Fibroblast of villous mesenchyme (primary cell): ENCODE measurements at places on chromosomes 5 and 9. TPM values are rescaled to one million over a fixed set of nuclear protein-coding genes. Genes with fewer than 3 reads are reported as not detected.

- DNase-seq, result no peak
These were observed 185.8 kb upstream of the NREP start for GRCh38 chr5:111942661-111943401.

- peak; percentile 66 for DNase-seq
These were observed 802 bp downstream of the ITGA2 start for GRCh38 chr5:52989781-52990527.

GRCh38 chr5:124537107-124537506, 209.3 kb downstream of the ZNF608 start:
- DNase-seq, result no peak

- no peak for DNase-seq
These were observed 28.4 kb upstream of the ITGA1 start for GRCh38 chr5:52759331-52759730.

DNA sequence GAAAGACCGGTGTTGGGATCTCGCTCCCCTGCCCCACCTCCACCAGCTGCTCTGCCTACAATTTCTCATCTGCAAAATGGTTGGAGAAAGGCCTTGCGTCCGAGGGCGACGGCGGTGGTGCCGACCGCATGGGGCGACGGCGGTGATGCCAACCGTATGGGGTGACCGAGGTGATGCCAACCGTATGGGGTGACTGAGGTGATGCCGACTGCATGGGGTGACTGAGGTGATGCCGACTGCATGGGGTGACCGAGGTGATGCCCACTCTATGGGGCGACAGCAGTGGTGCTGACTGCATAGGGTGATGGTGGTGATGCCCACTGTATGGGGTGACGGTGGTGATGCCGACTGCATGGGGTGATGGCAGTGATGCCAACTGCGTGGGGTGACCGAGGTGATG, 171.0 kb downstream of the OLFM1 start:
- no peak for DNase-seq

- peak; percentile 56 for DNase-seq
These were observed 51.5 kb downstream of the MYO10 start for GRCh38 chr5:16884595-16884994.

GRCh38 chr5:172798422-172799215, 27.6 kb upstream of the DUSP1 start:
- DNase-seq, result peak; percentile 94

GRCh38 chr9:89563571-89564345, 41.1 kb upstream of the GADD45G start:
- DNase-seq, result no peak

DNA sequence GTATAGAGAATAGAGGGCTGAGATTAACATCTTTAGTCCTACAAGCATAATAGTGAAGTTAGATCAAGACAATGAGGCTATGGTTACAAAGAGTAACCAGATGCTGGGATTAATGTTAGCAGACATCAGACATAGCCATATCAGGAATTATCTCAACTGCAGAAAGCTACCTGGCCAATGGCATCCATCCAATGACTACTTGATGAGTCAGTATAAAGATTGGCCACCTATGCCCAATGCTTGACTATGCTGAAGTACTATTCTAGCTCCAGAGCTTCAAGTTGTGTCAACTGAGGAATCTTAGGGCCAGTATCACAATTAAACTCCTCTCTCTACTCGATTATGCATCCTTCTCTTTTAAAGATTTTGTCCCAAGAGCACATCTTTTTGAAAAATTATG, 541.4 kb downstream of the PRELID2 start:
- DNase-seq, result no peak

The CXCL14 gene
- not detected in 2 replicates for total RNA-seq

The TSSK1B gene
- total RNA-seq, result 0.43 and 0.64 TPM in 2 replicates

DNA sequence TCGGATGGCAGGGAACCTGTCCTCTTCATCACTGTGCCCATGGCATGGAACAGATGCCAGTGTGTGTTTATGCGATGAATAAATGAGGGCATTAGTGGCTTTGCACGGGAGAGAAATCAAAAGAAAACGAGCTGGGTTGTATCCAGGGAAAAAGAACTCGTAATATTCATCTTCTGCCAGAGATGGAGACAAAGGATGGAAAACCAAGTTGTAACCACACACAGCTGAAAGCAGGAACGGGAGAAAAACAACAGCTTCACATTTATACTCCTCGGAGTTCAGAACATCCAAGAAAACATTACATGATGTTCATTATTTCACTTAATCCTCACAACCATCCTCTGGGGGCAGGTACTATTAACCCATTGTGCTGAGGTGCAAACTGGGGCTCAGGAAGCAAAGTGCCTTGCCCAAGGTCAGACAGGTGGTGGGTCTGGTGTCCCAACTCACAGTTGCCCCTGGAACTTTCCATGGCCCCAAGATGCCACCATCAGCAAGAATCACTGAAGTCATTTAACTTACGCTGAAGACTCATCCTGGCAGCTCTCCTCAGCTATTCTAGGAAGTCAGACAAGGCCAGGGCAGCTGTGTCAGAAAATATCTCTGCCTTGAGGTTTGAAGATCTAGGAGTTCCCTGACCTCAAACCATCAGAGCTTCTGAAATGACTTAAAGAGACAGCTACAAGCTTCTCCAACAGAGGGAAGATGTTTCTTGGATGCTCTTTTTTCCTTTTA, 250.4 kb downstream of the NSG2 start:
- no peak for DNase-seq

DNA sequence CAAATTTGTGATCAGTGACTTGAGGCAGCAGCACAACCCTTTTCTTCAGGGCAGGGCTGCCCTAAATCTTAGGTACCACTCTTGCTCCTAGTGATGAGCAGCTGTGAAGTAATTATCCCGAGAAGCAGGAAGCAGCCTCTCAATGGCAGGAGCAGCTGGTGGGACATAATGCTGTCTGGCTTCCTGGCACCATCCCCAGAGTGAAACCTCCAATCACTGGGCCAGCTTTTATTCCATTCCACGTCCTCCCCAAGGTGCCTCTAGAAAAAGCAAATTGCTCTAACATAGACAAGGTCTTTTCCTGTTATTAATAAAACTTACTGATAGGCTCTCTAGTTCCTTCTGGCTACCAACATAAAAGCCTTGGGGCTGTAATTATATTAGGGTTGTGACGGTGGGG, 154.0 kb downstream of the FRMD3 start:
- DNase-seq, result no peak

- DNase-seq, result peak; percentile 67
These were observed at the start of gene SH3PXD2B for GRCh38 chr5:172454358-172455086. SH3PXD2B (minus strand) TSS chr5:172454525; CDS start chr5:172454352, 173 bp downstream.

DNA sequence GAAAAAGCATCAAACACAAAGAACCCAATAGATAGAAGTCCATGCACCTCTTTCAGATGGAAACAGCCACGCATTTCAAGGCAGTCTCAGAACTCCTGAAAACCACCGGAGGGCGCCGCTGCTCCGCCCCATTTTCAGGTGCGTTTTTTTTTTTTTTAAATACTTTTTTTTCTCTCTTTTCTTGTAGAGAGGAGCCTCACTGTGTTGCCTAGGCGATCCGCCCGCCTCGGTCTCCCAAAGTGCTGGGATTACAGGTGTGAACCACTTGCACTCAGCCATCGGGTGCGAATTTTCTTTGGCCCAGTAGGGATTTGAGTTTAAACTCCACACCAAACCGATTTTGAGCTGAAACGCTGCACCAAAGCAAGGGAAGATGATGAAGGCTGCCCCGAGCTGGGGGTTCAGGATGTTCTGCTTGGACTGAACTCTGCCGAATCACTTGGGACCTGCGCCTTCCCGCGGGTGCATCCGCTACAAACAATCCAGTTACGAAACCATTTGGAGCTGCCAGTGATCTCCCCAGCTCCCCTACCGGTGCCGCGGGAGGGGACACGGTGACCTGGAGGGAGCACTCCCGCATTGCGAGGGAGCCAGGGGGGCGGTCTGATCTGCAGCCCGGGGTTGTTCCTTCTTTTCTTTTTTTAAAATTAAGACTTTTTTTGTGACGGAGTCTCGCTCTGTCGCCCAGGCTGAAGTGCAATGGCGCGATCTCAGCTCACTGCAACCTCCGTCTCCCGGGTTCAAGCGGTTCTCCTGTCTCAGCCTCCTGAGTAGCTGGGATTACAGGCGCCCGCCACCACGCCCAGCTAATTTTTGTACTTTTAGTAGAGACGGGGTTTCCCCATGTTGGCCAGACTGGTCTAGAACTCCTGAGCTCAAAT, 1.4 kb downstream of the PTGR1 start:
- peak; percentile 78 for DNase-seq

The CD180 gene
- not detected in 2 replicates for total RNA-seq

DNA sequence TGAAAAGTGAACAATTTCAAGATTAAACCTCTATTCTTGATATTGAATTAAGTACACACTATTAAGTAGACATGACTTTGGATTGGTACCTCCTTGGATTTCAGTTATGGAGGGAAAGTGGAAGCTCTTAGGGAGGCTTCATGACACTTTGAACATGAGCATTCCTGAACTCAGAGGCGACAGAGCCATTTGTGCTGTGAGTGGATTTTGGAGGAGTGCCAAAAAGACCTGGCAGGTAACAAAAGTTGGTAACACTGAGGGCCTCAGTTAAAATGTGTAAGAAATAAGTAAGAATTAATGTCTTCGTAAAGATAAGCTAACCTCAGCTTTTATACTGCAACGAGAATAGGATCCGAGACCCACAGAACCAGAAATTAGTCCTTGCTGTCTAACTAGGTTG, 356.7 kb downstream of the ARRDC3 start:
- DNase-seq, result no peak

The BHMT2 gene
- total RNA-seq, result 21.3 and 34.5 TPM in 2 replicates

The PCDHB1 gene
- total RNA-seq, result not detected in 2 replicates

DNA sequence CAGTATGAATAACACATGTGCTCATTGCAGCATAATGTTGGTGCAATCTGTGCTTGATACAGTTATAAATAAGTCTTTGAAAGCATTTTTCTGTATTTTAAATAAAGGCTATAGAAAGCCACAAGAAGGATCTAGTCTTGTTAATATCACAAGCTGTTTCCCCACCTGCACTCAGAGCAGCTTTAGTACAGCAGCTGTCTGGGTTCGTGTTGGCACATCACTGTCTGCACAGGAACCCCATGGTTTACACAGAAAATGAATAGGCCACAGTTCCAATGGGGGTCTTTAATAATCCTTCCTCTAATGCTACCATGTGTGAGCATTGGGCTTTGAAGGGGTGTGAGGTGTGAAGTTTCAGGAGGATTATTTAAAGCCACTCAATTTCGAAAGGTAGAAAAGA, 2269.7 kb downstream of the MAT2B start:
- no peak for DNase-seq

- no peak for DNase-seq
These were observed 29.2 kb upstream of the MSANTD3 start for GRCh38 chr9:100397529-100398266.

DNA sequence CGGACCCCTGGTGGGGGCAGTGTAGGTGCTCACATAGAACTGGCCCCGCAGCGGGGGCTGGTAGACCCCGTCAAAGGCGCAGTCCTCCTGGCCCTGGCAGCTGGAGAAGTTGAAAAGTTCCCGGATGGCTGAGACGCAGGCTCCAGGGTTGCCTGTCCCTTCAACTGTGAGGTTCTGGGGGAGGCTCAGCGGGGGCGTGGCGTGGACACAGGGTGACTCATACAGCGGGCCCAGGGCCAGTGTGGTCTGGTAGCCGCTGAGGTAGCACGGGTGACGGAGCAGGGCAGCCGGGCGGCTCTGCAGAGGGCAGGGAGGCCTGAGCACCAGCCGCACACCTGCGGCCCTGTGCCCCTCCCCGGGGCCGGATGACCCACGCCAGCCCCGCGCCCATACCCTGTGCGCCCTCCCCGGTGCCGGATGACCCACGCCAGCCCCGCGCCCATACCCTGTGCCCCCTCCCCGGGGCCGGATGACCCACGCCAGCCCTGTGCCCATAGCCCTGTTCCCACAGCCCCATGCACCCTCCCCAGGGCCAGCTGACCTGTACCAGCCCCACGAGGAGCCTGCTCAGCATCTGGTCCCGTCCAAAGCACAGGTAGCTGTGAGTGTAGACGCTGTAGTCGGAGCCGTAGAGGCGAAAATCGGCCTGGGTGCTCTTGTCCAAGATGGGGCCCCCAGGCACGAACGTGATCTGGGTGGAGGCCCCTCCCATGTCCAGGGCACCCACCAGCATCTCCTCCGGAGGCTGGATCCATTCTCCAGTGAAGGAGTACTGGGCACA, 5.0 kb downstream of the ENTPD8 start:
- DNase-seq, result peak; percentile 81

GRCh38 chr5:72628771-72629371, 121.7 kb upstream of the ZNF366 start:
- DNase-seq, result peak; percentile 47

- peak; percentile 8 for DNase-seq
These were observed 6.1 kb upstream of the RXFP3 start for GRCh38 chr5:33929925-33930690.

The GAS1 gene
- total RNA-seq, result 29.3 and 136 TPM in 2 replicates

- DNase-seq, result no peak
These were observed 273.5 kb downstream of the TMEM38B start for GRCh38 chr9:105967797-105968196.

The SLCO6A1 gene
- under 0.01 and 0.32 TPM in 2 replicates for total RNA-seq

GRCh38 chr5:98604721-98605425, 168.6 kb upstream of the RGMB start:
- no peak for DNase-seq

DNA sequence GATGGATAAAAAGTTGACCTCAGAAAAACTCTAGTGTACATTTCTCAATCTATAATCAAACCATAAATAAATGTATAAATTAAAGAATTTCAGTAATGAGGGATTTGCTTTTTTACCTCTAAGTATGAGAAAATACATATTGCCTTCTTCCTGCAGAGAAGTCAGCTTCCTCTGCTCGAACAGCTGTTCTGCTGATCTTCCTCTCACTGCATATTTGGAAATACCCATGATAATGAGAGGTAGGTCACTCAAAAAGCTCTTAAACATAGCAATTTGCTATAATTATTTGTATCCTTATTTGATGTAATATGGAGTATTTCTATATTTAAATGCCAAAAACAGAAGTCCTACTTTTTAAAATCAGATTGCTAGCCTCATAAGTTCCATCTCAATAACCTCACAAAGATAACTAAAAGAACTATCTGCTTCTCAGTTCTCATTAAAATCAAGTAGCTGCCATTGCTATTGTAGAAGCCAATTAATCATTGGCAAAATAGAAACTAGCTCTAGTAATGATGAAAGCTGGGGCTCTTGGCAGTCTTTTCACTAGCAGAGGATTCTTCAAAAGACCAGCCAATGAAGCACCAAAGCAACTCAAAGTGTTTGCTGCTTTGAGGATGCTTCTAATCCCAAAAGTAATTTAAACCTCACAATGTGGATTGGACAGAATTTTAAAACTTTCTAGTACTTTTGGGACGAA, 35.7 kb upstream of the OR13D1 start:
- no peak for DNase-seq

- no peak for DNase-seq
These were observed 52.1 kb upstream of the CCNG1 start for GRCh38 chr5:163385271-163385670.

GRCh38 chr5:83313436-83313835, 158.1 kb upstream of the VCAN start:
- DNase-seq, result peak; percentile 19

The NCBP1 gene
- 33.8 and 60.9 TPM in 2 replicates for total RNA-seq
